ENCODE measurements at places on chromosomes 6 and 20.

- no peak for DNase-seq
Observed at GRCh38 chr6:112054001-112054400, at the start of gene CCN6. Gene CCN6 (plus strand): TSS chr6:112054104. CDS start chr6:112054358, 254 bp downstream.

DNA sequence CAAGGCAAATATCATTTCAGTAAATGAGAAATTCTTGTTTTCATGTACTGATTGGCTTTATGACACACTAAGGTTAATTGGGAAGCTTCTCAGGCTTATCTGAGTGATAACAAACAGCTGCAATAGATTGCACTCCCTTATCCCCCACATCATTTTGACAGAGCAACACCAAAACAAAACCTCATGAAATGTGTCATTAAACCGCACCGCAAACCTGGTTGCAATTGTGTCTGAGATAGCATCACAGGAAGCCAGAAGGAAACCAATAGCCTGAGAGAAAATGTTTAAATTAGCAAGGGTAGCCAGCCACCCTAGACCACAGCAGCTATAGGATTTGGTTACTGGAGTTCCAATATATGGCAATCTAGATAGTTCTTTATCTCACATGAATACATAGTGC lies 31.6 kb upstream of the LAMA4 start:
- DNase-seq, result no peak

DNA sequence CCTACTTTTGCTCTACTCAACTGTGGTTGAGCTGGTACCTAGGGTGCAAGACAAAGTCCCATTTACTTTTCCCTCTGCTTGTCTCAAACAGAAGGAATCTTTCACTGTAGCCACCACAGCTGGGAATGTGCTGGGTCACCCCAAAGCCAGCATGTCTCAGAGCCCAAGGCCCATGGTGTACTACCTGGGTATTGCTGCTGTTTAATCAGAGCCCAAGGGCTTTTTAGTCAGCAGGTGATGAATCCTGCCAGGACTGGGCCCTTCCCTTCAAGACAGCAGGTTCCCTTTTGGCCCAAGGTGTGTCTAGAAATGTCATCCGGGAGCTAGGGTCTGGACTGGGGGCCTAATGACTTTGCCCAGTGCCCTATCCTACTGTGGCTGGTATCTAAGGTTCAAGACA lies 249.8 kb downstream of the HDGFL1 start:
- DNase-seq, result no peak

- DNase-seq, result no peak
Observed at GRCh38 chr20:49852522-49853080, 40.0 kb downstream of the SLC9A8 start.

- DNase-seq, result no peak
Observed at GRCh38 chr6:37531437-37532036, 31.8 kb upstream of the CCDC167 start.

DNA sequence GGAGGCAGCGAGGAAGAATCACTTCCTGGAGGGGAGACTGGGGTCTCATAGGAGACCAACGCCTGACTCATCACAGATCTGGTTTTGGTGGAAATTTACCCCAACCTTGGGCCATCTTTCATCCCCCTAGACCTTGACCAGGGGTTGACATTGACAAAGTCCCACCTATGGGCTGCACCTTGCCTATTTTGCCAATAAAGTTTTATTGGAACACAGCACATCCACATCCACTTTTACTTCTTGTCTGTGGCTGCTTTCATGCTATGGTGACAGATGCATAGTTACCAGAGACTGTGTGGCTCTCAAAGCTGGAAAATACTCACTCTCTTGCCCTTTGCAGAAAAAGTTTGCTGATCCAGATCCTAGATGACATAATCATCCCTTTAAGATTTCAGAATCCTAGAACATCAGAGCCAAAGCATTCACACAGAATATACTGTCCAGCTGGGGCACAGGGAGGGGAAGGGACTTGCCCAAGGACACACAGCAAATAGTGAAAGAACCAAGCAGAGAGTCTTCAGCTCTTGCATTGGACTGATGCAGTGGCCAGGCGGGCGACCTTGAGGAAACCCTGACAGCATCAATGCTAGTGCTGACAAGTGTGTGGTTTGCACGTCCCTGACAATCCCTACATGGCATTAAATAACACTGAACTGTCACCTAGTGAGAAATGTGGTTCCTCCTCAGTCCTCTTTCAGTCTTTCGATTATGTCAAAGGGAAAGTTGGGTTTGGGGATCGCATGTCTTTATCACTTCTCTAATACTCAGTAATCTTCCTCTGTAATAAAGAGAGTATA lies 41.2 kb downstream of the CD40 start:
- DNase-seq, result no peak

DNA sequence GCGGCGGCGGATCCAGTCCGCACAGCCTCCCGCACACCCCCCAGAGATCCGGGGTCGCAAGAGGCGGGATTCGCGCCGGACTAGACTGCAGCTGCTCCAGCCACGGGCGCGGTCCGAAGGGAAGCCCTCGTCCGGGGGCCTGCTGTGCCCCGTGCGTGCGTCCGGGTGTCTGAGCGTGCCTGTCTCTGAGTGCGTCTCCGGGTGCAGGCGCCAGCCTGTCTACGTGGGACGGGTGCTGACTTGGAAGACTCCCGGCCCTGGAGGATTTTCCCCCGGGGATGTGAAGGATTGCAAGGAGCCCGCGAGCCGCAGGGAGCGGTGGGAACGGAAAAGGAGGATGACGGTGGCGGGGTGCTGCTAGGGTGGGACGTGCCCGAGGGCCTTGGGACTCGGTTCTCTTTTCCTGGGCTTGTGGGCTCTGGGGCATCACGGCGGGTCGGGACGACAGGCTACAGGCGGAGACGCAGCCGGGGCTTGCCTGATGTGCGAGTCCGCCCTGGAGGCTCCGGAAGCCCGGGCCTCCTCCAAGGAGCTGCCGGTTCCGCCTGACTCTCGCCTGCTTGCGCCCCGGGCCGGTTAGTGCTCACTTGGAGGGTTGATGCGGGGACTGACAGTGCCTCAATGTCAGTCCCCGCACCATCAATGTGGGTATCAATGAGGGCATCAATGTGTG lies 5.7 kb downstream of the MAFB start:
- no peak for DNase-seq

GRCh38 chr6:55276745-55277530 lies 50.3 kb upstream of the GFRAL start:
- peak; percentile 25 for DNase-seq

GRCh38 chr20:6101346-6101745 lies 21.5 kb downstream of the FERMT1 start:
- DNase-seq, result no peak

GRCh38 chr20:36833275-36834020 lies 42.5 kb upstream of the TLDC2 start:
- DNase-seq, result peak; percentile 17

GRCh38 chr20:31537116-31537871 lies 23.1 kb downstream of the HM13 start:
- no peak for DNase-seq

- DNase-seq, result no peak
Observed at GRCh38 chr6:109782491-109782999, 91.4 kb downstream of the FIG4 start.

DNA sequence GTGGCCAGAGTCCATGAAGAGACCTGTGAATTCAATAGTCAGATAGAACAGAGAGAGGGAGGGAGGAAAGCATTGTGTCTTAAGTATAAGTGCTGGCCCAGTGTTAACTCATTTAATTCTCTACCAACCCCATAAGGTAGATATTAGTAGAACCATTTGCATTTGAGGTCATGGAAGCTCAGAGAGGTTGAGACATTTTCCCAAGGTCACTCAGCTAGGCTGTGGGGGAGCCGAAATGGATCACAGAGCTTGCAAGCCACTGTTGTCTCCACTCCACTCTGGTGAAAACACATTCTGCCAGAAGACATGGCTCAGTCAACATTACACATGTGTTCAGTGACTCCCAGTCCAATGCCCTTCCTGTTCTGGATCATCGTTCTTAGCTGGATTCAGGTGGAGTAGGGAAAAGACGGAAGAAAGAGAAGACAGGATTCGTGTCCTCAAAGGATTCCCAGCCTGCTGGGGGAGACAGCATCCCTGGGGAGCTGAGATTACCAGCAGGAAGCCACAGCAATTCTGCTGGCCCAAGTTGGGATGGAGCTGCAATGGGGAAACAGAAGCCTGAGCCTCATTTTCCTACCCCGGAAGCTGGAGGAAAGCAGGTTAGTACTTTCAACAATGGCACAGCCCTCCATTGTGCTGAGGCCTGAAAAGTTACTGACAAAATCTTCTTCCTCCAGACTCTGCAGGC lies 27.0 kb upstream of the MDGA1 start:
- DNase-seq, result no peak

- DNase-seq, result no peak
Observed at GRCh38 chr6:167291623-167292300, 647 bp downstream of the UNC93A start.

DNA sequence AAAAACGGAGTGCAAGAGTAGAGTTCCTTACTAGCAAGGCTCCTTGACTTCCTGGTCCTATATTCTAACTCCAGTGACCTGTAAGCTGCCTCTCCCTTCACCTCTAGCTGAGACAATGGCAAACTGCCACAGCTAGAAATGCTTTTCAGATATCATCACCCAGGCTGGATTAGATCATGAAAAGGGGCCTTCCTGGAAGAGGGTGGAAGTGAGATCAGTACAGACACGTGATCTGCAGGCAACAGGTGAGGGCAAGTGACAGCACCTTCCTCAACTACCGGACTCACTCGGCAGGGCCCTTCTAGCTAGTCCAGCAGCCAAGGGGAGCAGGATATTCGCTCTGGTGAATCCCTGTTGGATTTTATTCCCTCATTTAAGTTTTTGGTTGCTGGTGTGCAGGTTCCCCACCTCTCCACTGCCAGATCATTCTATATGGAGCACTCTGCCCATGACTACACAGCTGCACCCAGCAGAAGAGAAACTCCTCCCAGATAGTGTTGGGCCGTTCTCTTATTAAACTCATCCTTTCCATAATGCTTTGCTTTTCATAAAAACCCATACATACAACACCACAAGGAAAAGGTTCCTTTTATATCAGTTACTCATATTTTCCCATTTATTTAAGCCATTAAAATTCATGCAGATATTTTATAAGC lies 26.4 kb upstream of the FAM83C start:
- no peak for DNase-seq

- no peak for DNase-seq
Observed at GRCh38 chr6:157460182-157460999, 79.4 kb downstream of the ZDHHC14 start.

GRCh38 chr20:24817351-24817750 lies 131.7 kb upstream of the CST7 start:
- no peak for DNase-seq

- no peak for DNase-seq
Observed at GRCh38 chr6:40671694-40672050, 84.5 kb upstream of the LRFN2 start.

DNA sequence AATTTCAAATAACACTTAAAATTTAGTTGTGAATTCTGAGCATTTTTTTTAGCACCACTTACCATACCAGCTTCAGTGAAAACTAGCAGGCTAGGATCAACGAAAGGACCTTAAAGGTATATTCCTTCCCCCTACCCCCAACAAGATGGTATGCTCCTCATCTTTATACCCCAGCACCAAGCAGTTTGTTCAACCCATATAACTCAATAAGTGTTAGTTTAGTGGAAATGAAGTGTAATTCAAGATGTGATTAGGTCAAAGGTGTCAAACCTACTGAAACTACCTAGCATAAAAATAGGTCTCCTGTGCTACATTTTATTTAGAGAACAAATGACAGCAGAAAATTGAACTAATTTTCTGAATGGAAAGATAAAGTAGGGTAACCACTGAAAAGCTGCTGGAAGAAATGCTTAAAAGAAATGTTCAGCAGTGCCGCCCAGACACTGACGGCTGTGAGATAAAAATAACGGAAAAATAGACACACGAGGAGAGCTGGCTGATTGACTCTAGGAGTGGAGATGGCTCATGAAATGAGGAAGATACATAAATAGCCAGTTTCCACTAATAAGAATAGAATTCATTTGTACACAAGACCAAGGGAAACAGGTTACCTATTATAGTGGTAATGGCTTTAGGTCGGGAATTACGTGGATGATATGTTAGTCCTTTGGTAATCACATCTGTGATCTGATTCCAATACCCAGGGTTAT lies 94.8 kb downstream of the IPCEF1 start:
- no peak for DNase-seq

- no peak for DNase-seq
Observed at GRCh38 chr20:44911264-44911921, 1.5 kb downstream of the PABPC1L start.

GRCh38 chr6:40485300-40485699 lies 101.9 kb downstream of the LRFN2 start:
- no peak for DNase-seq

DNA sequence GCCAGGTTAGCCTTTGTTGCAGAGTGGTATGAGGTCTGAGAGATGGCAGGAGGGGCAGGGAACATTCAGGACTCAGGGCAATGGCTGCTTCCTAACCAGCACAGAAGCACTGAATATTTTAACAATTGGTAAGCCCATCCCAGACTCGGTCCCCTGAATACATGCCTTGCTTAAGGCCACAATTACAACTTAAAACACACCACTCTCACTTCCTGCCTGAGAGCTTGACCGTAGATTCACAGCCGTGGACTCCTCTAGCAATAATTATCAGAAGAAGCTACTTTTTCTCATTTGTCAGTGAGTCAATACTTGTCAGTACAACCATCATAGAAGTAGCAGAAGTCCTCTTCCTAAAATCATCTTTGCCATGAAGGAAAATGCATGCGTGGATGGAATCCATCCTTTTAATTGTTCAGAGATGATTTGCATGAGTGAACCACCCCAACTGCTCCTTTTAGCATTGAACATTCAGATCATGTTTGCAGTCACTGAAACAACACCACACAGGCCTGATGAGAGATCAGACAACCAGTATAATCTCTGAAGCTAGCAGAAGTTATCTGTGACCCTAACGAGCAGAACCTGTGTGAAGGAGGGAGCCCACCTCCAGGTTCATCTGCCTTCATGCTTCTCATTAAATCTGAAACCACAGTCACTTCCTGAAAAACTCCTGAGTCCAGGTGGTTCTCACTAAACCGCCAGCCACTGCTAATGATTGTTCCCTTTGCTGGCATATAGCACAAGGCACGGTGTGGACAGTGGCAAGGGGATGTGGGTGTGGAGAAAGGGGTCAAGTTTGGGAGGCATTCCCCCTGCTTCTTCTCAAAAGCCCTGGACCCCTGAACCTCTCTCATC lies 333.9 kb upstream of the CNR1 start:
- no peak for DNase-seq

GRCh38 chr20:1474817-1475603 lies 8.4 kb upstream of the NSFL1C start:
- DNase-seq, result no peak

DNA sequence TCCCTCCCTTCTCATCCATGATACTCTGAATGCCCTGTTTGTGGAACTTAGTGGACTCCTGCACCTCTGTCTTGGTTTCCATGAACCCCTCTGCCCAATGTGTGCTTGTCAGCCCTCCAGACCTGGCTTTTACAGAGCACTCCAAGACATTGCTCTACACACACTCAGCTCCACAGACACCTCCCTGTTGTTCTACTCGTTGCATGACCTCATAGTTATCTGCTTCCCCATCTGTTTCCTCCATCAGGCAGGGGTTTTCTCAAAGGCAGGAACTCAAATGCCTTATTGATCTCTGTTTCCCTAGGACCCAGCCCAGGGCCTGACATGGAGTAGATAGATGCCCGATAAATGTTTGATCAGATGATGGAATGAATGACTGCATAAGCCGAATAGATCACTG lies 13.3 kb downstream of the PLCG1 start:
- DNase-seq, result no peak

All from NCI-H1694 treated with DMSO at 0.1 percent for 48 hours (cell line).